GM12891 (cell line): ENCODE measurements at places on chromosomes 13 and 19.

- DNase-seq, result peak; percentile 50
Observed at GRCh38 chr19:48152551-48152950, 17.6 kb downstream of the LIG1 start.

DNA sequence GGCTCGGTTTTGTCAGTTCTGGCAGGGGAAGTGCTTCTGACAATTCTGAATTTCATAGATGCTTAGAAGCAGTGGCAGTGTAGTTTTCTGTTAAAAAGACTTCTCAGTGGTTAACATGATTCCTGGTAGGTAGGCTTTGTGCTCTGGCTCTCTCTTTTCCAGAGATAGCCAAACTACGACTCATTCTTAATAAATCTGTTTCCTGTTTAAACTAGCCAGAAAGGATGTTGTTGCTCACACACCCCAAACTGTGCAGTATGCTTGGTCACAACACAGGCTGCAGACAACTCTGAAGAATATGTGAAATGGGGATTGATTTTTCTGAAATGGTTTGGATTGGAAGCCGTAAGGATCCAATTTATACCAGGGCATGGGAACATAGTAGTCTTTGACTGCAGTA, 711.5 kb downstream of the PCDH17 start:
- no peak for DNase-seq

DNA sequence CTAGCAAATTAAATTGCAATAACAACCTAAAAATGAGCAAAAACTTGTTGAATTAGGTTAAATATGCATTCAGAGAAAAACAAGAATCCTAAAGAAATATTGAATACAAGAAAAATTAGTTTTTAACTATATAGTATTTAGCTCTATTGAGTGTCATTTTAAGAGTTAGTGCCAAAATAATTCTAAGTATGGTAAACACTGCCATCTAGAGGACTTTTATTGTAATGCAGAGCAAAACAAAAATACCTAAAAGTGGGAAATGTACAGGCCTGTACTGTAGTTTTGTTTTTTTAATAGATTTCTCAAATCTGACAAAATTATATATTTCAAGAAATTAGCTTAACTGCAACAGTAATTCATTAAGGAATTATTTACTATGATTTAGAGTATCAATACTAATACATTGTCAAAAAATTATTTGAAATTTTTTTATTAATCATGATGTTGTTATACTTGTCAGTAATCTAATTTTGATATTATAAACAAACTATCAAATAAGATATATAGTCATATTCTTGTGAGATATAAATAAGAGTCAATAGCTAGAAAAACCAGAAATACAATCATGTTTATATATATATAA, 8.2 kb upstream of the PCDH9 start:
- no peak for DNase-seq

GRCh38 chr13:93339550-93339949, 112.9 kb downstream of the GPC6 start:
- DNase-seq, result no peak

DNA sequence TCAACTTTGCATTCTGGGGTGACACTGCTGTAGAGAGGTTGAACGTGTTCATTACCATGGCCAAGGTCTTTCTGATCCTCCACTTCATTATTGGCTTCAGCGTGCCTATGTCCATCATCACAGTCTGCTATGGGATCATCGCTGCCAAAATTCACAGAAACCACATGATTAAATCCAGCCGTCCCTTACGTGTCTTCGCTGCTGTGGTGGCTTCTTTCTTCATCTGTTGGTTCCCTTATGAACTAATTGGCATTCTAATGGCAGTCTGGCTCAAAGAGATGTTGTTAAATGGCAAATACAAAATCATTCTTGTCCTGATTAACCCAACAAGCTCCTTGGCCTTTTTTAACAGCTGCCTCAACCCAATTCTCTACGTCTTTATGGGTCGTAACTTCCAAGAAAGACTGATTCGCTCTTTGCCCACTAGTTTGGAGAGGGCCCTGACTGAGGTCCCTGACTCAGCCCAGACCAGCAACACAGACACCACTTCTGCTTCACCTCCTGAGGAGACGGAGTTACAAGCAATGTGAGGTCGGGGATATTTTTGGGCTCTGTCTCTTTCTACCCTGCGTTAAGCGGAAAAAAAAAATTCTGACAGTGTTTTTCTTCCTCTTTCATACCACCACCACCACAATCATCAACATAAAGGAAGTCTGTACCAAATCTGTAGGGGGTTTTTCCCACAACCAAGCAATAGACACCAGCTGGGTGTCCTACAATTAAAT, 29.5 kb downstream of the FPR3 start:
- no peak for DNase-seq

DNA sequence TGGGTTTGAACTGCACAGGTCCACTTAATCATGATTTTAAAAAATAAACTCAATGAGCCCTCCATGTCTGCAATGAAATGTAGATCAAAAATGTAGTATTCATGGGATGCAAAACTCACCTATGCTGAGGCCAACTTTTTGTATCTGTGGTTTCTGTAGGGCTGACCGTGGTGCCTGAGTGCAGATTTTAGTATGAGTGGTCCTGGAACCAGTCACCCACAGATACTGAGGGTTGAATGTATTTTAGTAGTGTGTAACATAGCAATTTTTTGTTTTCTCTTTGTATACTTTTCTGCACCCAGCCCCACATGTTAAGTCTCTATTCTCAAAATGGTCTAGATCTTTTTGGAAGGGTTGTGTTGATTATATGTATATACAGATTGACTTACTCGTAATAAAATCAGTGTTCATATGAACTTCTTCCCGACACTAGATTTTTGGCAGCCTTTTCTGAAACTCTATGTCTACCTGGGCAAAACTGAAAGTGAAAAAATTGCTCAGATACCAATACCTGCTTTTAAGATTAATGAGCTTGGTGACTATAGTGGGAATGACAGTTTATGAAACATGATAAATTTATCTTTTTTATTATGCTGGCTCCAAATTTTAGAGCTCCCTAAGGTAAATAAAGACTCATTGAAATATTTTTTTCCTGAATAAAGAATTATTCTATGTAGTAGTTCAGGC, 51.6 kb downstream of the DNAJC15 start:
- no peak for DNase-seq

- no peak for DNase-seq
Observed at GRCh38 chr13:29957320-29957719, 106.9 kb upstream of the UBL3 start.

- DNase-seq, result no peak
Observed at GRCh38 chr19:38122402-38123093, 101.5 kb downstream of the DPF1 start.

DNA sequence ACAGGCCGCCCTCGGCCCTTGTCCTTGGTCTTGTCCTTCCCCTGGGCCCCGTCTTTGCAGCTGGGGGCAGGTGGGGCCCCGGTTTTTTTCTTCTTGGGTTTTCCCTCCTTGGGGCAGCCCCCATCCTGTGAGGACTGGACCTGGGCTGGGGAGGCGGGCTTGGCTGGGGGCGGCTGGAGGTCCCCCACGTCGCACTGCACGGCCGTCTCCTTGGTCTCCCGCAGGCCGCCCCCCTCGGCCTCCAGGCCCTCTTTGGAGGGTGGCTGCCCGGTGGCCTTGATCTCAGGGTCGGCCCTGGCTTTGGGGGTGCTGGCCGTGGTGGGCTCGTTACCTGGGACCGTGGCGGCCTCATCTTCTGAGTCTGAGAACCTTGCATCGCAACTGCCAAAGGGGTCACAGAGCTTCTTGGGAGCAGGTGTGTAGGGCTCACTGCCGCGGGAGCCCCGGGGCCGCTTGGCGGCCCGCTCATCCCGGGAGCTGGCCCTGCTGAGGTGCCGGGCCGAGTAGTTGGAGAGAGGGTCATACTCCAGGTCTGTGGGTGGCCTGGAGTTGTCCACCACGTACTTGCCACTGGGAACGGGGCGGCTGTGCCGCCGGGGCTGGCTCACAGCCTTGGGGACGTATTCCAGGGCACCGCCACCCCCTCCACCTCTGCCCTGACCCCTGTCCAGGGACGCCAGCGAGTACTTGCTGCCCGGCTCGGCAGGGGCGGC, 15.6 kb upstream of the ATP8B3 start:
- no peak for DNase-seq

DNA sequence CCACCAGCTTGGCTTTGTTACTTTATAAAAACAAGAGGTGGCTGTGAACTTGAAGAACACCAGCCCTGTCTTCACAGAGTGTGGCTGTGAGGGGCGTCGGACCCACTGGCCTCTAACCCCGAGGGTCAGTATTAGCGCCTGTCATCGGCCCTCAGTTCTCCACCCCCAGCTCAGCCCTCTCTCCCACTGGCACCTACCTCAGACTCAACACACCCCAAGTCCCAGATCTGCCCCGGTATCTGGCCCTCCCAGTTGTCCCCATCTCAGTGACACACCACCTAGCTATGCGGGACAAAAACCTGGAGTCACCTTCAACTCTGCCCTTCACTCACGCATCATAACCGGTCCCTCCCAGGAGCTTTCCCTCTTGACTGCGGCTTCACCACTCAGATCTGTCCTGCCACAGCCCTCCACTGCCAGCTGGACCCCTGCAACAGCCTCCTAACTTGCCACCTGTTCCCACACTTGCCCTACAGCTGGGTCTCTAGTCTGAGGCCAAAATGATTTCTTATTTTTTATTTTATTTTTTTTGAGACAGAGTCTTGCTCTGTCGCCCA, 45.4 kb downstream of the PEPD start:
- DNase-seq, result no peak
